ENCODE measurements at places on chromosomes 2 and 18.

DNA sequence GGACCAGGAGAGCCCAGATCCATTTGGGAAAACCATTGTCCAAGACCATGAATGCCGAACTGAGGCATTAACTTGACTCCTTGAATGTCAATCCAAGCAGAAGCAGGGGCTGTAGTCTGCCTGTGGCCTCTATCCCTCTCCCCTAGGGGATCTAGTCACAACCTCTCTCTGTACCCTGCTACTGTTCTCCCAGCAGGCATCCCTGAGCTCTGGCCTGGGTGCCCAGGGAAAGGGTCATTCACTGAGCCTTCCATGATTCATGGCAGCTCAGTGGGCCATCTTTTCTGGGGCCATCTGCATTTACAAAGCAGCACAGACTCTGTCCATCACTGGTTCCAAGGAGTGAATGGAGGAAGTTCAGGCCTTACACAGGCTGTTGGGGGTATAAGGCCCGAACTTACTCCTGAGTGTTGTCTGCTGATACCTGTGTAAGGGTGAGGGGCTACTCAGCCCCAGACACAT, 151.8 kb downstream of the ZFP36L2 start:
- DNase-seq = no peak

GRCh38 chr2:60840880-60841279, 40.5 kb upstream of the REL start:
- no peak for DNase-seq

GRCh38 chr2:222713002-222713401, 41.5 kb downstream of the MOGAT1 start:
- no peak for DNase-seq

GRCh38 chr2:131584940-131585339, 57.3 kb downstream of the CCDC74A start:
- DNase-seq = no peak

DNA sequence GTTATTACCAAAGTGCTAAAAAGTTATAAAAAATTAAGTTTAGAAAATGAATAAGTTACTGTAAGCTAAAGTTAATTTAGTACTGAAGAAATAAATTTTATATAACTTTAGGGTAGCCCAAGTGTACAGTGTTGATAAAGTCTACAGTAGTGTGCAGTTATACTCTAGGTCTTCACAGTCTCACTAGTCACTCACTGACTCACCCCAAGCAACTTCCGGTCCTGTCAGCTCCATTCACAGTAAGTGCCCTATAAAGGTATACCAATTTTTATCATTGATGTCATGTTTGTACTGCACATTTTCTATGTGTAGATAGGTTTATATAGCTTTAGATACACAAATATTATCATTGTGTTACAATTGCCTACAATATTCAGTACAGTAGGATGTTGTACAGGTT, 518.3 kb upstream of the PIK3C3 start:
- DNase-seq = no peak

Measured in stimulated activated CD4-positive, alpha-beta T cell treated with anti-CD3 and anti-CD28 coated beads, Interleukin-1b, Interleukin-23, amount 100 ng/mL, for 4 hours (primary cell).